ENCODE measurements at places on chromosomes 6 and 20. TPM values are rescaled to one million over a fixed set of nuclear protein-coding genes. Genes with fewer than 3 reads are reported as not detected.

OPN5 gene
- not detected for total RNA-seq

TCF21 gene
- 29.7 TPM for total RNA-seq

HTR1B gene
- not detected for total RNA-seq

BHLHE23 gene
- not detected for total RNA-seq

FAM110A gene
- 5.1 TPM for total RNA-seq

HAO1 gene
- total RNA-seq, result 1.1 TPM

DNA sequence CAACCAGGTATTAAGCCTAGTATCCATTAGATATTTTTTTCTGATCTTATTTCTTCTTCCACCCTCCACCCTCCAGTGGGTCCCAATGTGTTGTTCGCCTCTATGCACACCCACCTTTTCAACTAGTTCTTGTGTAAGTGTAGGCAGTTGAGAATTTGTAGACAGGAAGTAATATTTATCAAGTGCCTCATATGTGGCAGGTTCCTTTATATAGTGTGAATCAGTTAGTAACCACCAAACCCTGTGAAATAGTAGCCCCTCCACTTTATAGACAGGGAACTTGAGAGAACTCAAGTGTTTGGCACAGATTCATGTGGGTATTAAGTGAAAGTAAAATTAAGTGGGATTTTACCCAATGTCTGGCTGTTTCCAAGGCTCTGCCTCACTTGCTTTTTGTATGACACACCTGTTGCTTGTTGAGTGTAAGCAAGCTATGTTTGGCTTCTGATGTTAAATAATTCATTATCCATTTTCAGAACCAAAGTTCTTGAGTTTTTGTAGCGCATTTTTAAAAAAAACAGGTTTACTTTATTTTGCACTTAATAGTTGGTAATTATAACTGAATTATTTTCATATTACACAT lies 24.8 kb downstream of the AFDN start:
- H3K4me3 ChIP-seq, result no peak overlapping the region
- no peak for DNase-seq
- no peaks in the 10 kb centered on the region for H3K36me3 ChIP-seq

DNA sequence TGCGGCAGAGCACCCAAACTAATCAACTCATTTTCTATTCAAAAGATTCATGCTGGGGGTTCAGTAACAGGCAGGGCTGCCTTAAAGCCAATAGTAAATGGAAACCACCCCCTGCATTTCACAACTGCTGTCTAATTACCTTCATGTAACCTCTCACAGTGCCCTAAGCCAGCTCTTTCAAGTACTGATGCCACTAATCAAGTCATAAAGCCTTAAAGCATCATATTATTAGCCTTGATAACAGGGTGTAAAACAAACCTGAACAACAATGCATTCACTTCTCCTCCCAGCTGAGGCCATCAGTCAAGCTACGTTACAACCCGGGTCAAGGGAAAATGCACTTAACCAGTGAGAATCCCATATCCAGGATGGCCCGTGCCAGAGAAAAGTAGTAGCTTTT lies 33.0 kb downstream of the TRERF1 start:
- peak overlapping the region; percentile 57 for H3K27ac ChIP-seq
- H3K36me3 ChIP-seq, result no peaks in the 10 kb centered on the region
- H3K4me1 ChIP-seq, result peaks cover 30% of the 10 kb centered on the region

DNA sequence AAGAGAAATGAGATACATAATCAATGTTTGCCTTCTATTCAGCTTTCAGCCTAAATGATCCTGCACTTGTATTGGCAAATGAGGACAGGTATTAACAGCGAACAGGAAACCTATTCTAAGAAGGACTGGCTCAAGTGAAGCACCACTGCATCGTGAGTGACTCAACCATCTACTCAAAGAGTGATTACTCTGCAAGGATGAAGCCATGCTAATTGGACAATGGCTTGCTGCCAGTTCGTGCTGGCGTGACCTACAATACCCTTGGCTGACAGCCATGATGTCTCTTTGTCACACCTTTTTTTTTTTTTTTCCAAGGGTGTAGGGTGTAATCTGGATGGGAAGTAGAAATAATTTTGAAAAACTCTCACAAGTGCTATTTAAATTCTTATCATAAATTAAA lies 104.9 kb downstream of the GJA10 start:
- H3K27ac ChIP-seq, result no peak overlapping the region
- peak; percentile 69 for DNase-seq
- no peak overlapping the region for H3K4me3 ChIP-seq
- no peaks in the 10 kb centered on the region for H3K36me3 ChIP-seq

DNA sequence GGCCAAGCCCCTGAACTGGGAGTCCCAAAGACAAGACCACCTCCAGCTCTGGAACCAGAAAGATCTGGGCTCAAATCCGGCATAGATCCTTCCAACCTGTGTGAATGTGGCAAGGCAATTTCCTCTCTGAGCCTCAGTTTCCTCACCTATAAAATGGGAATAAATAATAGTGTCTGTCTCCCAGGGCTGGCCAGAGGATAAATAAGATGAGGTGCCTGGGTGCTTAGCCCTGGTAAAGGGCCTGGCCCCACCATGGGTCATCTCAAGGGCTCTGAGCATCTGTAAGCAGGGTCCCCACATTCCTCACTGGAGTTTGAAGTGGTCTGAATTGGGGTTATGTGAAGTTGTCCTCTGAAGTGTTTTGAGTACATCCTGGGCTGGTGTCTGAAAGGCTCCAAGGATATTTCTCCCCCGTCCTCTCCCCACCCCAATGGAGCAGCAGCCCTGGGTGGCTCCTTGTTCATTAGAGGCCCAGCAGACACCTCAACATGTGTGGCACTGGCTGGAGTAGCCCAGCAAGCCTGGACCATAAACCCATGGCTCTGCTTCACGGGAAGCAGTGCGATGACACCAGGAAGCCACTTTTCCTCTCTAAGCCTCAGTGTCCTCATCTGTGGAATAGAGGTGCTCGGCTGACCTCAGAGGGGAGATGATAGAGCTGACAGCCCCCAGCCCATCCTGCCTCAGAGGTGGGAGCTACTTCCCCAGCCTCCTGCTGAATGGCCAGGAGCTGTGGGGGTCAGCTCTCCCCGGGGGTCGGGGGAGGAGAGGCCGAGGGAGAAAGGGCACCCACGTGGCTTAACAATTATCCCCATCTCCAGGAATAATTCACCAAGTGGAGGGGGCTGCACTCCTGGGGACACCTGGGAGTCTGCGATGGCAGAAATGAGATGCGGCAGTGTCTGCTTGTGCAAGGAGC lies 48.0 kb downstream of the HNF4A start:
- peak; percentile 52 for DNase-seq
- H3K4me3 ChIP-seq, result peak overlapping the region; percentile 28
- H3K36me3 ChIP-seq, result no peaks in the 10 kb centered on the region
- no peak overlapping the region for H3K27ac ChIP-seq

- H3K4me3 ChIP-seq, result no peak overlapping the region
- no peaks in the 10 kb centered on the region for H3K4me1 ChIP-seq
- DNase-seq, result no peak
- H3K27me3 ChIP-seq, result no peaks in the 10 kb centered on the region
- no peak overlapping the region for H3K27ac ChIP-seq
Measured at GRCh38 chr6:106746652-106747051, 117.3 kb downstream of the QRSL1 start.

GRCh38 chr20:25160467-25160866 lies 35.0 kb upstream of the ENTPD6 start:
- H3K4me3 ChIP-seq, result no peak overlapping the region
- no peaks in the 10 kb centered on the region for H3K36me3 ChIP-seq
- DNase-seq, result no peak

DNA sequence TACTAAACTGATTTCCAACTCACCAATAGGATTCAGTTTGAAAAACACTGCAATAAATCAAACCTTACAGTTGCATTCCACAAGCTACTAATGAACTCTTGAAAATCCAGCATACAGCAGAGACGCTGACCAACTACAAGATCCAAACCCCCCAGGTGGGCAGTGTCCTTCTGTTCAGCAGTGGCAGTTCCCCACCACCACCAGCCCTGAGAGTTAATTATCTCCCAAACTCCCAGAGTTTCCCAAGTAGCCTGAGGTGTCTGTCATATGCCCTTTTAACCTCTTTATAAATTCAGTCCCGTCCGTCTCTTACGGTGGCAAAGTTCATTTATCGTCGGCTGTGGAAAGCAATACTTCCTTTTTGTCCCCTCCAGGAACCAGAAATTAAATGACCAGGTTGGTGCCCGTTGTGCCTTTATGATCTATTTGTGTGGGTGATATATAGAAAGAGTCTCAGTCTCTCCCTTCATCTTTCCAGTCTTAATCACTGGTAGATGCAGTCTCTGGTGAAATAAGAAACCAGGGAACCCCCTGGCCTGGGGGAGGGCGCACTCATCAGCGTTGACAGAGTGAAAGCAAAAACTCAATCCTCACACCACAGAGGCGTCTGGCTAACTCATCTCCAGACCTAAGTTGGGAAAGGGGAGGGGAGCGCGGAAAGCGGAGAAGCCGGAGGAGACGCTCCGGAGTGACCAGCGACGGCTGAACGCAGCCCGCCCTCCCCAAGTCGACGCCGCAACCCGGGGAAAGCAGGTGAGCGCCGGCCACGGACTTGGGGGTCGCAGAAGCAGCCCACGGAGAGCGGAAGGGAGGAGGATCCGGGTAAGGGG lies 717 bp downstream of the MRPL14 start:
- peak overlapping the region; percentile 77 for H3K4me3 ChIP-seq
- H3K27ac ChIP-seq, result peak overlapping the region; percentile 95
- H3K36me3 ChIP-seq, result no peaks in the 10 kb centered on the region
- DNase-seq, result peak; percentile 69
- H3K4me1 ChIP-seq, result peaks cover 57% of the 10 kb centered on the region

- H3K27ac ChIP-seq, result peak overlapping the region; percentile 94
- H3K4me1 ChIP-seq, result peaks cover 6% of the 10 kb centered on the region
- peak; percentile 85 for DNase-seq
- H3K27me3 ChIP-seq, result no peaks in the 10 kb centered on the region
- peak overlapping the region; percentile 52 for H3K4me3 ChIP-seq
Measured at GRCh38 chr20:10671221-10671918, 2.4 kb downstream of the JAG1 start.

GRCh38 chr6:53112404-53112803 lies 36.2 kb downstream of the GCM1 start:
- H3K4me3 ChIP-seq, result no peak overlapping the region
- no peaks in the 10 kb centered on the region for H3K36me3 ChIP-seq
- H3K4me1 ChIP-seq, result no peaks in the 10 kb centered on the region
- peak overlapping the region; percentile 29 for H3K27ac ChIP-seq

- H3K36me3 ChIP-seq, result no peaks in the 10 kb centered on the region
- no peaks in the 10 kb centered on the region for H3K27me3 ChIP-seq
- peak overlapping the region; percentile 3 for H3K4me3 ChIP-seq
- no peaks in the 10 kb centered on the region for H3K4me1 ChIP-seq
Measured at GRCh38 chr20:63750807-63751470, 11.4 kb downstream of the SLC2A4RG start.

DNA sequence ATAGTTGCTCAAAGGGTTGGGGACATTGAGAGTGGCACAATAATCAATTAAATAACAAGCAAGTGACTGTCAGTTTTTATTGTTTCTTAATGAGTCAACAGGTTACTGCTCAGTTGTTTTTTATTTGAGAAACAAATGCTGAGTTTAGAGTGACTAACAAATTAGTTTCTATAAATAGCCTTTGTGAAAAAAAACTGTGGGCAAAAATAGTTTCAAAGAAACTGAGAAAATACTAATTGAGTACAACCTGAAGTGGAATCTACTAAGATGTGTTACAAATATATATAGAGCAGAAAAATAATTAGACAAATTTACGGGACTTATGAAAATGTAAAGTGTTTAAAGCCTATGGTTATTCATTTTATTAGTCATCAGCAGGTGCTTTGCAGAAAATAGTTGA lies 22.3 kb downstream of the BEND6 start:
- H3K4me3 ChIP-seq, result no peak overlapping the region
- H3K4me1 ChIP-seq, result no peaks in the 10 kb centered on the region
- no peaks in the 10 kb centered on the region for H3K36me3 ChIP-seq
- no peak overlapping the region for H3K27ac ChIP-seq
- DNase-seq, result no peak
- no peaks in the 10 kb centered on the region for H3K27me3 ChIP-seq

- no peak overlapping the region for H3K27ac ChIP-seq
- H3K36me3 ChIP-seq, result no peaks in the 10 kb centered on the region
- no peak overlapping the region for H3K4me3 ChIP-seq
- no peaks in the 10 kb centered on the region for H3K27me3 ChIP-seq
Measured at GRCh38 chr6:82129797-82130196, 117.7 kb downstream of the IBTK start.

DNA sequence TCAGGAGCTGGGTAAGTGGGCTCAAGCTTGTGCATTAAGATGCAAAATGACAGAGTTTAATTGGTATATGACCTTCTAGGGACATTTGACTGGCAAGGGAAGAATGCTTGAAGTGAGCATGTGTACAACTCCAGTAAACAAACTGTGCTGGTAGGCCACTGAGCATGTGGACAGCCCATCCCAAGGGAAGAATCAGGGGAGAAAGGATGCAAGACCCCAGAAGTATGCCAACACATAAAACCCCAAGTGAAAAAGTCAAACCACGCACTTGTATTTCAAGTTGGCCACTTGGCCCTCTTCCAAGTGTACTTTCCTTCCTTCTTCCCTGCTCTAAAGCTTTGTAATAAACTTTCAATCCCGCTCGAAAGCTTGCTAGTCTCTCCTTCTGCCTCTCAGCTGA lies 10.4 kb upstream of the THBD start:
- H3K4me3 ChIP-seq, result no peak overlapping the region
- DNase-seq, result no peak
- no peaks in the 10 kb centered on the region for H3K36me3 ChIP-seq
- no peaks in the 10 kb centered on the region for H3K27me3 ChIP-seq

DNA sequence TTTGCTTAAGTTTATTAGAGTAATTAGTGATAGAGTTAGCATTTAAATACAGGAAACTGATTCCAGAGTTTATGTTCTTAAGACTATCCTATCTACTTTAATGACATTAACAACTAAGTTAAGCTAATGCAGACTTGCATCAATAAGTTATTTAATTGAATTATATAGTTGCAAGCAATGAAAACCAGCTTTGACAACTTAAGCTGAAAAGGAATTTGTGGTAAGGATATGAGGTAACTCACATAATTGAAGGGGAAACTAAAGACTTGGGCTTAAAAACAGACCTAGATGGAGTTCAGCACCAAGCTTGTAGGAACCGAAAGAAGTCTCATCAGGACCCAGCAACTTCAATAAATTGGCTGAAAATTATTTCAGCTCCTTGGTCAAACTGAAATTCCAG lies 222.3 kb downstream of the IBTK start:
- H3K27ac ChIP-seq, result no peak overlapping the region
- DNase-seq, result no peak
- H3K4me1 ChIP-seq, result no peaks in the 10 kb centered on the region

DNA sequence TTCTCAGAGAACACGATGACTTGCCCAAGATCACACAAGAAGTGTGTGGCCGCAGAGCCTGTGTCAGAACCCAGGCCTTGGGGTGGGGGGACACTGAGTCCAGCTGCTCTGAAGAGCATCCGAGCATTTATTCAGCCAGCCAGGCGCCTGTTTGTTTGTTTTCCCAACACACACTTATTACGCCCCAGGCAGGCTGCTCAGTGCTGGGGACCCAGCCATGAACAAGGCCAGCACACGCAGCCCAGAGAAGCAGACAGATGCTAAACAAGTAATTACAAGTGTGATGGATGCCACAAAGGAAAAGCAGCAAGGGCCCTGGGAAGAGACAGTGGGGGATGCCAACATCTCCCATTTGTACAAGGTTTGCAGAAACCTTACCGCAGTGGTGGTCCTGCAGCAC lies 19.4 kb upstream of the SIRPA start:
- H3K4me1 ChIP-seq, result peaks cover 28% of the 10 kb centered on the region
- no peak overlapping the region for H3K4me3 ChIP-seq
- no peaks in the 10 kb centered on the region for H3K27me3 ChIP-seq
- no peaks in the 10 kb centered on the region for H3K36me3 ChIP-seq
- DNase-seq, result peak; percentile 31

Data from Peyer's patch (tissue), 4 donors.